HTR-8/SVneo (cell line): ENCODE measurements at places on chromosomes 1 and 21.

- DNase-seq = no peak
Observed at GRCh38 chr1:236830560-236830959, 35.5 kb downstream of the MTR start.

DNA sequence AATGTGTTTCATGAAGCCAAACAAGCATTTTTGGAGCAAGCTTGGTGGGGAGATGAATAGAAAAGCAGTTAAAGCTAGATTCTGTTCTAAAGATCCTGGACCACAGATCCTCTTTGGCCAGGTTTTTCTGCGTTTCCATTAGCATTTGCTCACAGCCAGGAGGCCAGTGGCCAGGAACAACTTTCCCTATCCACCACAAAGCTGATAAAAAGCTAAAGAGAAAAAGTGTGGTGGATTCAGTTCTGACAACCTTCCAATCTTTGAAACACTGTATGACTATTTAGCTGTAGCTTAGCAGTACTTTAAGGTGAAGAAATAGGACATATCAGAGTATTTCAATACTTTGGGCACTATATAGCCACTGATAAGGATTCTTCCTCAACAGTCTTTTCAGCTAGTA, 3.0 kb upstream of the NEK7 start:
- no peak for DNase-seq

DNA sequence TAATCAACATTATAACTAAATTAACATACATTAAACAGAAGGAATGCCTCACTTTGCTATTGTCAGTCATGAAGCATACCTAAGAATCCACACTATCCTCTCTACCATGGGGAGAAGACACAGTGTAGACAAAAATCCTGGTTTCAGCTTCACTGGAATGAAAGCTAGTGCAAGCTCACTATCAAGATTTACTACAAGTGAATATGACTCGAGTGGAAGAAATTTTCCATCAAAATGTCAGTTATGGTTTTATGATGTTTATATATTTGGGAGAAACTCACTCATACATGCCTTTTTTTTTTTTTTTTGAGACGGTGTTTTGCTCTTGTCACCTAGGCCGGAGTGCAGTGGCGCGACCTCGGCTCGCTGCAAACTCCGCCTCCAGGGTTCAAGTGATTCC, 424.3 kb downstream of the KCNT2 start:
- DNase-seq = no peak

- DNase-seq = no peak
Observed at GRCh38 chr1:26761217-26761616, 26.5 kb upstream of the PIGV start.

GRCh38 chr1:58718435-58718834, 18.6 kb upstream of the MYSM1 start:
- DNase-seq = no peak
